Activated CD8-positive, alpha-beta memory T cell treated with anti-CD3 and anti-CD28 coated beads for 1 hour (primary cell): ENCODE measurements at places on chromosomes 5 and 9.

DNA sequence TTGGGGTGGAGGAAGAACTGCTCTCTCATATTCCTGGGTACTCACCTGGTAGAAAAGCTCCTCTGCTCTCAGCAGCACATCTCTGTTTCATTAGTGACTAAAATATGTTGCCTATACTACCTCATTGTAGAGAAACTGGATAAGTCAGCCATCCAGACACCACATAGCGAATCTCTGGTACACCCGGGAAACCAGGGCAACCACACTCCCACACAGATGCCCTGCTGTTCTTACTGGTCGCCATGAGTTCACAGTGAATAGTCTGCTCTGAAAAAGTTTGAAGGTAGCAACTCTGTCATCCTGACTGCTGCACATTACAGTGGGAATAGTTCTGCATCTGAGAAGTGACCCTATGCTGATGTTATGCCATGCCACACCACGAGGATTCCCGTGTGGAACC, 135.0 kb downstream of the ENTREP1 start:
- no peak for DNase-seq

DNA sequence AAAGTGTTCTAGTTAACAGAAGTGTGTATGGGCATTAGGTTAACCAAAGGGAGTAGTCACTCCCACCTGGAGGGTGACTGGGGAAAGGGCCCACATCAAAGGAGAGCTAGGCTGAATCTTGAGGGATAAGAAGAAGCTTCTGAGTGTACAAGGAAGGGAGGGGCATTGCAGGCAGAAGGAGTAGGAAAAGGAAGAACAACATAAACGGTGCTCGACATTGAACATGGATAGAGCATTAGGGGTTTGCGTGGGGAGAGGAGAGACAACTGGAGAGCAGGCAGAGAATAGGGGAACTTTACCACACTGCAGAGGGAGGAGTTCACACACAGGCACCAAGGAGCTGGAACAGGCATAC, 5.3 kb upstream of the GLRX start:
- no peak for DNase-seq

- DNase-seq = no peak
Measured at GRCh38 chr5:56459394-56460194, 226.5 kb upstream of the ANKRD55 start.

DNA sequence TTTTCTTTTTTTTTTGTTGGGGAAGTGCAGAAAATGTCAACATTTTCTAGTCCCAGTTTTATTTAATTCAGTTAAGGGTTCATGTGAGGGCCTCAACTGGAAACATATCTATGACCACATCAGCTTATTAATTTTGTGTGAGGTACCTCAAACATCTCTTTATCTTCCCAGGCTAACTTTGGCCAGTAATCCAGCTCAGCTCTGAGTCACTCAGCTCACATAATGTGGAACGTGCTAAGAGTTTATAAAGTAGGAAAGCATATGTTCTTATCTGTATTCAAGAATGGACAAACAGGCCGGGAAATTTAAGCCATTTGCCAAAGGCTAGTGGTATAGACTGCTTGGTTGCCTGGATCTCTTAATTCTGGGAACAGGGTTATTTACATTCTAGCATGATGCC, 118.4 kb downstream of the INSYN2B start:
- DNase-seq = no peak

DNA sequence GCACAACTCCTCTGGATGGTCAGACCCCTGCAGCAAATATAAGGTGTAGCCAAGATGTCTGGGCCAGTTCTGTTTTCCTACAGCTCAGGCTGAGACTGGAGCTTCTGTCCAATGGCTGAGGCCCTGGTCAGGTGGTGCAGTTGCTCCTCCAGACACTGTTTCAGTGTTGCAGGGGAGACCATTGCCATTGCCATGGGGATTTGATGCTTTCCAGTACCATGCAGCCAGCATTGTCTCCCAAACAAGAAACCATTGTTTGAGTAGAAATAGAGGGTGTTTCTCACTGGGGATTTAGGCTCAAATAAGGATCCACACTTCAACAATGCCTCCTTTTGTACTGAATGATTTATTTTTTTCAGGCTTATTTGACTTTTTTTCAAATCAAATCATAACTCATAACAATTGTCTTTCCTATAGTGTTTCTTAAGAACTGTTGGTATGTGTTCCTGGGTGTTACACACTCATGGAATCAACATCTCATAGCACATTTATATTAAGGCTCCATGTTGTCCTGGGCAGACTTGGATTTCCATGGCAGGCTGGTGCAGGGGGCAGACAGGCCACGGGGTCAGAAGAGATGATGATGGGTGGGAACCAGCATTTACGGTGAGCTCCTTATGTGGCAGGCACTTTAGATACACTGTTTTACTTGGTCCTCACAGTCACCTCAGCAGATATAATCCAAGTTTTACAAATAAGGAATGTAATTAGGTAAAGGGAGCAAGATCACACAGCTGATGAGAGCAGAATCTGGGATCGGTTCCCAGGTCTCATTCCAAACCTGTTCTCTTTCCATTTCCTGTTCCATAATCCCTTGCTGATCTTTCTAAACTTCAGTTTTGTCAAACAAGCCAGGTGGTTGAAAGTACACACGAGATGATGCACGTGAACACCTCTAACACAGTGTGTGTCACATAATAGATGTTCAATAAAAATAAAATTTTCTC, 95.9 kb upstream of the GNAQ start:
- no peak for DNase-seq

GRCh38 chr5:404666-405241, 38.2 kb upstream of the EXOC3 start:
- DNase-seq = no peak

DNA sequence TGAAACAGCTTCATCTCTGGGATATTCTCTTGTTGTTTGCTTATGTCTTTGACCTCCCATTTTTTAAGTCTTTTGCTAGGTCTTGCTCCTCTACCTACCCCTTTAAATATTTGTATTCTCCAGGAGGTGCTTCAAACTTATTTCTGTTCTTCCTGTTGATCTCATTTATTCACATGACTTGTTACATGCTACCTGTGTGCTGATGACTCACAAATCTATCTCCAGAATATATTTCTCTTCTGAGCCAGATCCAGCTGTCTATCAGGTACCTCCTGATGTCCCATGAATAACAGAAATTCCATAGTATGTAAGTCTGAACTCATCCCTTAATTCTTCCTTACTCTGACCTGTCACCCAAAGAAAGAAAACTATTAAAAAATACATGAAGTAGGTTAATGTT, 11.0 kb downstream of the NIPBL start:
- no peak for DNase-seq

DNA sequence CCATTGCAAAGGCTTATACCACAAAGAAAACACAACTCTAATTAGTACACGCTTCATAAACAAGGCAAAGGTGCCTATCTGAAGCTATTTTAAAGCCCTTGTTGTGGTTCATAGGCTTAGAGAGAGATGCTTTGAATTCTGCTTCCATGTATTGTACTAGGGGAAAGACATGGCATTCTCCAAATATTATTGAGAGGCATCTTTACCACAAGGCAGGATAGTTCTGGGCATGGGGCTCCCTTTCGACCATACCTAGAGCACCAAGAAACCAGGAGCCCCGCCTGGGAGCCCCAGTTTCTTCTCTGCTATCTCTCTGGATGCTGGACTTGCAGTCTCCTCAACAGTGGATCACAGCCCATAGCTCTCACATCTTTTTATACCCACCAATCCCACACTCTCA, 93.7 kb downstream of the NFIB start:
- no peak for DNase-seq

GRCh38 chr5:55650386-55650785, 61.7 kb downstream of the SLC38A9 start:
- no peak for DNase-seq

DNA sequence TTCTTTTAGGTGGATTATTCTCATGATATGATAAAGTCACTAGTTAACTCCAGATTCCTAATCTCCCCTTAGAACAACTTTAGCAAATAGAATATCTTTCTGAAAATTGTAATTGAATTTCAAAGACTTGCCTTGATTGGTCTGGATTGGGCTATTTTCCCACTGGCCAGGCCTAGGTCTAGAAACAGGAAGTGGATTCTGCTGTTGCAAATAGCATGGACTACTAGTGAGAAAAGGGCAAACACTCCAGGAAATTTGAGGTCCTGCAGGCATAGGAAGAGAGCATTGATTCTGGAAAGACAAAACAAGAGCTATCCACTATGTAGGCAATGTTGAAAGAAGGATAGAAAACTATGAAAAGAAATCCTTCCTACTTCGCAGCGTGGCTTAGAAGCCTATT, 113.4 kb downstream of the KCTD16 start:
- no peak for DNase-seq

- DNase-seq = no peak
Measured at GRCh38 chr5:150266871-150267291, 22.7 kb downstream of the CAMK2A start.

DNA sequence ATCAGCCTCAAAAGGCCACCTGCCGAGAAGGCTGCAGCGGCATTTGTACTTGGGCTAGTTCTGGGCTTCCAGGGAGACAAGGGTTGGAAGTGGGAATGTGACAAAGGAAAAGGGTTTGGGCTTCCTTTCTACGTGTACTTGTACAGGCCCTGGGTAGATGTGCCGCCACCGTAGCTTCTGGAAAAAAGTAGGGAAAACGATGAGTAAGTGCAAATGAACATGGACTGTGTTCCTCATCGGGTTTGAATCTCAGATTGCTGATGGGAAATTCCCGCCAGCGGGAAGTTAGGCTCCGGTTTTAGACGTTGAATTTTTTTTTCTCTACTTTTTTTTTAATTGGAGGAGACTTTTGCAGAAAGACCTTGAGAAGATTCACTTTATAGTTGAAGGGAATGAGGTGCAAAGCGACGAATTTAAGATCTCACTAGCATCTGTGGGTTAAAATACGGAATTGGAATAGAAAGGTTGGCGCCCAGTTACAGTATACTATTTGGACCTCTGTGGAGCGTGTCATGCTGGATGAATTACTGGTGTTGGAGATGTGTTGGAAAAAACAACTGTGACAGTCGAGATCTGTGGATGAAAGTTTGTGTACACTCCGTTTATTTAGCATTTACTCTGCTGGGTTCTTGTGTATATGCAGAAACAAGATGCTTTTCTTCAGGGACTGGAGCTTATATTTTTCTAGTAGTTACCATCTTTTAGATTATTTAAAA, 1.2 kb downstream of the G3BP1 start:
- DNase-seq = no peak

- no peak for DNase-seq
Measured at GRCh38 chr5:179768326-179769085, 25.3 kb upstream of the LTC4S start.

DNA sequence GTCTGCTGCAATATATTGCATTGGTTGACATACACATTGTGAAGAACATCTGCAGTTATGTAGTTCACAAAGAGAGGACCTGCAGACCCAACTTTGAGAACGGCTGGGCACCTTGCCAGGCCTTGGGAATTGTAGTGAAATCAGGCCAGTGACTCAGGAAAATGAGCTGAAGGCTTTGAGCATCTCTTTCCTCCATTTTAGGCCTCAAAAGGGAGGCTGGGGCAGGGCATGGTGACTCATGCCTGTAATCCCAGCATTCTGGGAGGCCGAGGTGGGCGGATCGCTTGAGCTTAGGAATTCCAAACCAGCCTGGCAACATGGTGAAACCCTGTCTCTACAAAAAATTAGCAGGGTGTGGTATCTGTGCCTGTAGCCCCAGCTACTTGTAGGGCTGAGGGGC, 1.4 kb upstream of the IPPK start:
- no peak for DNase-seq

DNA sequence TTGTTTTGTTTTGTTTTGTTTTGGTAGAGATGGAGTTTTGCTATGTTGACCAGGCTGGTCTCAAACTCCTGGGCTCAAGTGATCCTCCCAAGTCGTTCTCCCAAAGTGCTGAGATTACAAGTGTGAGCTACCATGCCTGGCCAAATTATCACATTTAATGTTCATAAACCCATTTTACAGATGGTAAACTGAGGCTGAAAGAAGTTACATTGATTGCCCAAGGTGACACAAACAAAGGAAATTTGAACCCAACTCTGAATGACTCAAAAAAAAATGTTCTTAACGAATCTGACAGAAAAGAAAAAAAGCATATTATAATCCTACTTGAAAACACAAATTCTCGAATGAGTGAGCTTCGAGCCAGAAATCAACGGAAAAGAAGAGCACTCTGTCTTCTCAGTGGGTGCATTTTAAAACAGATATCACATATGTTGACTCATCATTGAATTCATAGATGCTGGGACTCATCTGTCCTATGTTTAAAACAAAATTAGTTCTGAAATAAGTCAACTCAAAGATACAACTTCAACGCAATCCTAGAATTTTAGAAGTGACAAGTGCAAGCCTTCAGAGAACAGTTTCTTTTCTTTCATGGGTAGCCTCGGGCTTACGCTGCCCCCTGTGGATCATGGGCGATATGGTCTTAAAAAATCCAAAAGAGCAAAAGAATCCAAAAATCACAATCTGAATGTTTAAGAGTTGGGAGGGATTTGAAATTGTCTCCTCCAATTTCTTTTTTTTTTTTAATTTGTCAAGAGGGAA, 28.4 kb downstream of the TIMD4 start:
- DNase-seq = peak; percentile 8

GRCh38 chr9:70079417-70080037, 35.9 kb downstream of the MAMDC2 start:
- DNase-seq = no peak

DNA sequence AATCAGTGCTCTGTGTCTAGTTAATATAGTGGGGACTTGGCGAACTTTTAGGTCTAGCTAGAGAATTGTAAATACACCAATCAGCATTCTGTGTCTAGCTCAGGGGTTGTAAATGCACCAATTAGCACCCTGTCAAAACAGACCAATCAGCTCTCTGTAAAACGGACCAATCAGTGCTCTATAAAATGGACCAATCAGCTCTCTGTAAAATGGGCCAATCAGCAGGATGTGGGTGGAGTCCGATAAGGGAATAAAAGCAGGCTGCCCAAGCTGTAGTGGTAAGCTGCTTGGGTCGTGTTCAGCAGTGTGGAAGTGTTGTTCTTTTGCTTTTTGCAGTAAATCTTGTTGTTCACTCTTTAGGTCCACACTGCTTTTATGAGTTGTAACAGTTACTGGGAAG, 3.6 kb upstream of the OTULINL start:
- DNase-seq = no peak

DNA sequence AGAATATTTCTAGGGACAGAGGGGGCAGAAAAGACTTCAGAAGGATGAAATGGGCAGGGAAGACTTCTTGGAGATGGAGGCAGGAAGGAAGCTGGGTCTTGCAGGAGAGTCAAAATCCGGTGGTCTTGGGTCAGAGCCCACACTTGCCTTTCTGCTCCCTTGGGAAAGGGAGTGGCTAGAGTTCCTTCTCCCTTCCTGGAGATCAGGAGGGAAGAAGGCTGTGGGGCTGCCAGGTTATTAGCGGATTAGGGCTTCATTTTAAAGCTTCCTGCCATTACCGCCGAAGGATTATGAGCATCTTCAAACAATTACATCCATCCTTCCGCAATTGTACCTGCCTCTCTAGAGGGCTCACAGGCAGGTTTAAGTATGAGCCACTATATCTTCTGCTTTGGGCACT, 19.2 kb upstream of the SYNPO start:
- no peak for DNase-seq

GRCh38 chr5:72488756-72489155, 18.5 kb downstream of the ZNF366 start:
- DNase-seq = no peak
